Fibroblast of skin of scalp (primary cell): ENCODE measurements at places on chromosomes 4 and X.
A peak's percentile ranks its signal among the peaks of the same experiment; 100 is the strongest.

- no peak for DNase-seq
These were observed 27.0 kb upstream of the TMEM131L start for GRCh38 chr4:153438916-153439756.

DNA sequence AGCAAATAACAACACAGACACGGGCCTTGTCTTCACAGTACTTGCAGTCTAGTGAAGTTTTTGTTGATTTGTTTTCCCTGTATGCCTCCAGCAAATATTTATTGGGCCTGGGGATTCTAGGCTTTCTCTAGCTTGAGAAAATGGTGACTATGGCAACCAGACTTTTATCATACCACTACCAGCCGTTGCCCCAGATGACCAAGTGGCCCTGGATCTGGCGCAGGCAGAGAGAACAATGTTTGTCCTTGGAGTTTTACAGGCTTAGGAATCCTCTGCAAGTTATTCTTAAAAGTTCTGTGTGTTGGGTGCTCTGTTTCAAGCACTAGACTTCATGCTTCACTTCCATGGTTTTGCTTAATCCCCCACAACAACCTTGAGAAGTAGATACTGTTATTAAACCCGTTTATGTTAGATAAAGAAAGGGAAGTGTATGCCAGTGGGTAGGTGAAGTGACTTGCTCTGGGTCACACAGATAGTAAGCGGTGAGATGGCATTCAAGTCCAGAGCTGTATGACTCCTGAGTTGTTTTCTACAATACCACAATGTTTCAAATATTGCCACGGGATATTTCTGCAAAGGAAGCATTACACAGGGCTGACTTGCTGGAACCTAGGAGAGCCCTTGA is 94.6 kb downstream of the AKAP4 start:
- no peak for DNase-seq

DNA sequence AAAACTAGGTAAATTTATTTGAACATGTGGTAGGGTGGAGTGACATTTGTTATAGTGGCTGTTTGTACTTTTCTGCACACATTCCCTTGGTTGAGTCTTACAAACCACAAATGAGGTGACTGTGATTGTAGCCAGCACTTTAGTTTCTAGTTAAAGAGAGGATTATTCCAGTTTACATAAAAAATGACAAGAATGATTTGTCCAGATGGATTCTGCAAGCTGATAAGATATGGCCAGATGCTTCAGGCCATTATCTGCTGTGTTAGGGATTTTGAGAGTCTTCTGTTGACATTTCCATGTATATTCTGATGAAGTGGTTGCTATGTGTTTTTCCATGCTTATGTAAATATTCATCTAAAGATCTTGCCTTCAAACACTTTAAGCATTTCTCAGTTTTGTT is 31.0 kb upstream of the PDE5A start:
- peak; percentile 44 for DNase-seq

- peak; percentile 62 for DNase-seq
These were observed 48.3 kb downstream of the AMELX start for GRCh38 chrX:11341274-11342201.

- DNase-seq: no peak
These were observed 163.5 kb downstream of the PWWP3B start for GRCh38 chrX:106331606-106332005.

GRCh38 chr4:16233569-16234177 is 7.4 kb upstream of the TAPT1 start:
- no peak for DNase-seq

- DNase-seq: peak; percentile 42
These were observed 52.0 kb downstream of the SEC24D start for GRCh38 chr4:118783887-118784286.

- DNase-seq: no peak
These were observed 32.2 kb downstream of the DHRSX start for GRCh38 chrX:2468261-2469195.

DNA sequence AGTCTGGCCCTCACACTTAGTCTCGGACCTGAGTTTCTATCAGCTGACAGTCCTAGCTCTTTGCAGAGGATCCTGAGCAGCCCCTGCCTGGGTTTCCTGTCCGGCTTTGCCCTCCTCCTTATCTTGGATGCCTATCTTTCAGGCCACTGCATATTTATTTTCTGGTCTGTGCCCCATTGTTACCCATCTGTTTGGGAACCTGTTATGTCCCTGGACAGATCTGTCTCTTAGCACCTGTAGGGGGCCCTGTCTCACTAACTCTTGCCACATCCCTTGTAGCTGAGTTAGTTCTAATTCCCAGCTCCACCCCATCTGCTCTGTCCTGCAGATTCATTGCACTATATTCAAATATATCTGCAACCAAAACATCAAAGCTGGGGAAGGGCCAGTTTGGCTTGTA is 514.9 kb upstream of the LCORL start:
- DNase-seq: no peak

DNA sequence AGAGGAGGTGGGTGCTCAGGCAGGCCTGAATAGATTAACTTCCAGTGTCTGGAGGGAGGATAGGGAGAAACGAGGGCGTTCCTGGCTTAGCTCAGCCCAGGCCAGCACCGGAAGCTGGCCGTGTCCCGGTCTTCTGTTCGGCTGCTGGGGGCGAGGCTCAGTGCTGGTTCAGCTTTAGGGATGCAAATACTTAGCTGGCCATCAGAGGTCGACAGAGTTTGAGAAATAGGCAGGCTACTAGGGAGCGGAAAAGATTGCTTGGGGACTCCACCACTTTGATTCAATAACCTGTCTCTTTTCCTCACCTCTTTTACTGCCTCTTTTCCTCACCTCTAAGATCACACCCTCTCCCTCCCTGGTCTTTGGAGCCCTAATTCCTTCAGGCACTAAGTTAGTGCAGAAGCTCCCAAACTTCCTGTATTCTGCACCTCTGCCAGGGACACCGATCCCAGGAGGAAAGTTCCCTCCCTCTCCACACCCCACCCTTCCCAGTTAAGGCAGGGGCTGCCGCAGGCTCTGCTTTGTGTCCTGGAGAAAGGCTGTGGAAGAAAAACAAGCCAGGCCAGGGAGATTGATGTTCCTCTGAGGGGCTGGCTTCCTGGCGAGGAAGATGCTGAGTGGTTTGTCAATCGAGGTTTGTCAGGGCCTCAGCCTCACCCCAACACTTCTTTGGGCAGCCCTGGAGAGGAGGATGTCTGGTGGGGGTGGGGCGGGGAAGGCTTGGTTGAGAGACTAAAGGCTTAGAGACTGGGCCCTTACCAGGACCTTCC is 6.0 kb upstream of the EFNB1 start:
- DNase-seq: peak; percentile 68

GRCh38 chrX:88838392-88838791 is 91.4 kb downstream of the CPXCR1 start:
- DNase-seq: no peak

DNA sequence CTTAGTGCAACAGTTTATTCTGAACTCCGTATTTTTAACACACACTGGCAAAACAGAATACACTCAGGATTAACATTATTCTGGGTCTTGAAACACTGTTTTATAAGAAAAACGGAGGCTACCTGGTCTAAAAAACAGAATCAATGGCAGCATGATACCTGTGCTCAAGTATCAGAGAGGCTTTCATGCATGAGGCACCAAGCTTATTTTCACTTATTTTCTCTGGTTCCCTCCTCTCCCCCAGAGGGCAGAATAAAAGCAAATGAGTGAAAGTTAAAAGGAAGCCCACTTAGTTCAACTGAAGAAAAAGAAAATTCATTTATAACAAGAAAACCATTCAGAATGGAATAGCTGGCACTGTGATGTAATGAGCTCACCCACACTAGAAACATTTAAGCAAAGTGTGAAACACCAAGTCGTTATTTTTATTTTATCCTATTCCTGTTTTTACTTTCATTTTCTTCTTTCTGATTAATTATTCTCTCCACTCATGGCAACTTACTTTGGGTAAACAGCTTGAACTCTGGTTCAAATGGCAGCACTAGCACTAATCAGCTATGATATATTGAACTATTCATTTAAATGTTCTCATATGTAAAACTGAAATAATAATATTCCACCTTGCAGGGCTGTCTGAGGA is 211.8 kb downstream of the PPP3CA start:
- DNase-seq: no peak

DNA sequence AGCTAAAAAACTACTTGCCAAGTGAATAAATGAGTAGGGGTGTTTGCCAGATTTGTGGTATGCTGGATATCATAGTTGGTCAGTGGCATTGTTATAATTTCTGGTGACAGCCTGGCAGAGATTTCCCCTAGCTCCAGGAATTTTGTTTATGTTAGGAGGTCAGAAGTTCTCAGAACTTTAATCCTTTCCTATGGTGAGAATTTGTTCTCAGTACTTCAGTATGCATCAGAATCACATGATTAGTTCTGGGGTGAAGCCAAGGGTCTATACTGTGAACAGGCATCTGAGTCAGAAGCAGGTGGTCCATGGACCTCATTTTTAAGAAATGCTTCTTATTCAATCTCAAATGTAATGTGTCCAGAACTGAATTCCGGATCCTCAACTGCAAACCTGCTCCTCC is 10.5 kb downstream of the RASSF6 start:
- DNase-seq: no peak

DNA sequence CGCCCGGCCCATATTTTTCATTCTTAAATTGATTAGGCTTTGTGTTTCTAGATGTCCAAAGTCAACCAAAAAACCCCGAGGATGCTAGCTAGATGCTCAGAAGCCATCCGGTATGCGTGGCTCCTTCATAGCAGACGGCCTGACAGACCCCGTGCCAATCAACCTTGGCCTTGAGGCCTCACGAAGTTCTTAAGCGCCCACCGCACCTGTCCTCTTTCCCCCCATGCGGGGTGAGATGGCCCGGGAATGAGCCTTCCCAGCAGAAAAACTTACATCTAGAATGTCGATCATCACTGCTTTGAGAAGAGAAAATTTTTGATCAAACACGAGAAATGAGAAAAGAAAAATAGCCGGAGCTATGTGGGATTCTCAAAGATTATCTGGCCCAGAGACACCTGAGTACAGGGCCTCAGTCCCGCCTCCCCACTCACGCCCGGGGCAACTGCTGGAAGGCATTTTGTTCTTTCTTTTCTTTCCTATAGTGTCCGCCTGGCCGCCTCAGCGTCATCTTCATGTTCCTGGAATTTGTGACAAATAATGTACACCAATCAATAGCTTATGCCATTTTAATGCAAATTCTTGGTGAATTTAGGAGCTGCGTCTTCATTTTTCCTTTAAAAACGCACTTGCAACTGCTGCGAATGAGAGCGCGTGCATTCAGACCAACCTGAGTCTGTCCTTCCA is 1.6 kb upstream of the NAT8L start:
- DNase-seq: no peak

DNA sequence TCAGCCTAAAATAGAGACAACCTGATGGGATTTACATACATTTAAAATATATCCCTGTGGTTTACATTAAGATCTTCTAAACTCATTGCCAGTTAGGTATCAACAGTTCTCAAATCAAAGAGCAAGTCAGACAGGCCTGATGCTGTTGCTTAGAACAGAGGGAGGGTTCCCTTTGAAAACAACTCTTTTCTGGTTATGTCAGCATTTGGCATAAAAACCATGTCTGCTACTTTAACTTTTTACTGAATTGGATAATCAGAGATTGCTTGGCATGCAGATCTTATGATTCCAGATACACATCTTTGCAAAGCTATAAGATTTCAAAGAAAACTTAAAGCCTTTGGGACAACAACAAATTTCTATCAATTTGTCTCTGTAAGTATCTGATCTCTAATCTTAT is 140.8 kb downstream of the CPE start:
- no peak for DNase-seq

GRCh38 chrX:115233497-115234455 is at the start of gene LRCH2:
TSS of gene LRCH2 (minus strand) at chrX:115234096. CDS start at chrX:115234041, 55 bp downstream.
- DNase-seq: peak; percentile 54

GRCh38 chr4:158624889-158625478 is 46.7 kb downstream of the C4orf46 start:
- peak; percentile 63 for DNase-seq

DNA sequence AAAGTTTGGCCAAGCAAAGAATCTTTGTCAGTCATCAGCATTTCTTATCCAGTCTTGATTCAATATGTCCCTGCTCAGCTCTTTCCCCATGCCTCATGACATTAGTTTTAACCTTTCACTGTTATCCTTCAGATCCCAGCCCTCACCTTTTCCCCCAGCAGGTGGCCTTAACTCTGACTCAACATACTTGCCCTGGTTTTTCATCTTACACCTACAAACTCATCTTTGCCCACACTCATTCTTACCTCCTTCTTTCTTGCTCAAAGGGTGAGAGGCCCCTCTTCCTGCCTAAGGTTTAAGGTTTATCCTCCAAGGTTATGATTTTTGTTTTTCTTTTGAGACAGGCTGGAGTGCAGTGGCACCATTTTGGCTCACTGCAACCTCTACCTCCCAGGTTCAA is 10.6 kb upstream of the ANXA5 start:
- no peak for DNase-seq

DNA sequence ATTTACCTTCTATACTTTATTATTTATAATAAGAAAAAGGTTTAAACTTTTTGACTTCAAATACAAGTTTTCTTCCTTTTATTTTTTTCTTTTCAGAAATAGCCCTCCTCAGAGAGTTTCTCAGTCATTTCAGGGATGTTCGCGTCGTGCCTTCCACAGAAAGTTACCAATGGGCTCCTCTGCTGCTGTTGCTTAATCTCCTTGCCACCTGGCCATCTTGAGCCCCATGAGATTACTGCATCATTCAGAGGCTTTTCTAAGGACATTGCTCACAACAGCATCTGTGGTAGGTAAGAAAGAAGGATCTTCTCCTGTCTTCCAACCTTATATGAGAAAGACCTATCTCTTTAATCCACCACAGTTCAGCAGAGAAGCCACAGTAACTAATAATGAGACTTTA is 1361.9 kb upstream of the ADGRL3 start:
- no peak for DNase-seq

- DNase-seq: no peak
These were observed 5.5 kb downstream of the TCEAL9 start for GRCh38 chrX:103361798-103362197.

DNA sequence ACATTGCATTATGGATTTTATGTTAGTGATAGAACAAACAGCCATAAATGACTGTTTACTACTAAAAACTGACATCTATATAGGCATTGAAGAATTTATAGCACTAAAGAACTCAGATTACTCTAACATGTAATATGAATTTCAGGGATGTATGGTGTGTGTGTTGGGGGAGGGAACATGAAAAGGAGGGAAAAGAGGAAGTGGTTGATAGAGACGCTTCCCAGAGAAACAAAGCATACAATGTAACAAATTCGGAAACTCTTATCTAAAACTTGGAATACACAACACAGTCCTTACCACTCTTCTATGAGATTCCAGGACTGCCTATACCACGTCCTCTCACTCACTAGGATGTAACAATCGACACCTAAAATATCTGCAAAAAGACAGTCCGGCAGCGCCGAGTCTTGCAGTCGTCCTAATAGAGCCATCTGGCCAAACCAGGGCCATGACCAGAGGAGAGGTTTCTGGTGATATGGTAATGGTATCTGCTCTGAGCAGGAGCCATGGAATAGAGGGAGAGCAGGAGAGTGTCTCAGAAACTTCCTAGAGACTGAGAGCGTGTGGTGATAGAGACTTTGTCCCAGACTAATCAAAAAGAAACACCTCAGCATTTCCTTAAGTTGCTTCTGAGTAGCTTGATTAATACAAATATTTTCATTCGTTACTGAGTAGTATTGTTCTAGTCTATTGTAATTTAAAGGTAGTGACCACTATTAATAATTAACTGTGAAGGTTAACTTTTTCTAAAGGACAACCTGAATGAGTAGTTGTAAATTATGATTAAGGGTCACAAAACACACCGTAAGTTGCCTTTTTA is 251.9 kb upstream of the ETNPPL start:
- no peak for DNase-seq
